H7 (cell line): ENCODE measurements at places on chromosomes 1 and 21.

DNA sequence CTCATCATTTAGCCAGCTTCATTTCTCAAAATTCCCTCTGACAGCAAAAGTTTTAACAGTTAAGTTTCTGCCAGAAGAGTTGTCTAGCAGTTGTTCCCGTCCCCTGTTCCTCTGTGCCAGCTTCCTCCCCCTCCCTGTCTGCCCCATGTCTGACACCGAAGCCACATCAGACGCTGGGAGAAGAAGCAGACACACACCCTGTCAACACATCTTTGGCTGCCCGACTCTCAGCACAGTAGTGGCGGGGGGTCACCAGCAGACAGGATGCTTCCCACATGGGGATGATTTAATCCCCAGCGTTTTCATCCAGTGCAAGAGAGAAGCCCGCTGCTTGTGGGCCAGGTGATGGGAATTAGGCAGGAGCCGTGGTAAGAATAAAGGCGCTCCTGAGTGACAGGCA is 379.4 kb upstream of the RUNX1 start:
- no peak for DNase-seq

GRCh38 chr21:46425571-46425970 is 33.1 kb upstream of the DIP2A start:
- DNase-seq, result peak; percentile 51

GRCh38 chr21:28750565-28750964 is 242.1 kb downstream of the LTN1 start:
- no peak for DNase-seq

DNA sequence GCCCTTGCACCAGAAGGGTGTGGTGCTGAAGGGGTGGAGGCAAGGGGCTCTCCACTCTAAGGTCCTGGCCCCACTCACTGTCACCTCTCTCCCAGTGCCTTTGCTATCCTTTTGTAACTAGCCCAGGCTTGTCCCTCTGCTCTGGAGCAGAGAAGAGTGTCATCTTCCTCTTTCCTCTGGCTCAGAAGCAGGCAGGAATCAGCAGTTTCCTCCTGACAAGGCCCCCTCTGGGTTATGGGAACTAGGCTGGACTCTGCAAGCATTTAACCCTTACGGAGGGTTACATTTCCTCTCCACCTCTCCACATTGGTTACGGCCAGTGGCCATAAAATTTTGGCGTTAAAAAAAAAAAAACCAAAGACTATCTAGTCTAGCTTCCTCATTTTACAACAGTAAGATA is 30.4 kb downstream of the PLXNA2 start:
- no peak for DNase-seq

- no peak for DNase-seq
These were observed 202.0 kb downstream of the AJAP1 start for GRCh38 chr1:4856396-4856795.

DNA sequence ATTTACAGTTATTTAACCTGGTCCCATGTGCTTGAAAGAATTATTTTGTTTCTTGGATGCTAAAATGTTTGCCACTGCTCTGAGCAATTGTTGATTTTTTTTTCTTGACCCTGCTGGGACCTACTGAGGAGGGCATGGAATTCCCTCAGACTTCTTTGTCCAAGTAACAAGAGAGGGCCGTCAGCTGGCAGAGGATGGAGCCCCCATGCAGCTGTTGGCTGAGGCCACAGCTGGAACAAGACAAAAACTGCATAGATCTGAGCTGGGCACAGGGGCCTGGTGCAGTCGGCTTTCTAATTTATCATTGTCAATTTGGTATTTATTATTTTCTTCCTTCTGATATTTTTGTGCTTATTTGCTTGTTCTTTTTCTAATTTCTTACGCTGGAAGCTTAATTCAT is 39.6 kb upstream of the ABCG1 start:
- no peak for DNase-seq
